EL (cell line): ENCODE measurements at places on chromosomes 2 and 18.

GRCh38 chr2:28387082-28387960, 5.3 kb upstream of the FOSL2 start:
- DNase-seq = peak; percentile 75

DNA sequence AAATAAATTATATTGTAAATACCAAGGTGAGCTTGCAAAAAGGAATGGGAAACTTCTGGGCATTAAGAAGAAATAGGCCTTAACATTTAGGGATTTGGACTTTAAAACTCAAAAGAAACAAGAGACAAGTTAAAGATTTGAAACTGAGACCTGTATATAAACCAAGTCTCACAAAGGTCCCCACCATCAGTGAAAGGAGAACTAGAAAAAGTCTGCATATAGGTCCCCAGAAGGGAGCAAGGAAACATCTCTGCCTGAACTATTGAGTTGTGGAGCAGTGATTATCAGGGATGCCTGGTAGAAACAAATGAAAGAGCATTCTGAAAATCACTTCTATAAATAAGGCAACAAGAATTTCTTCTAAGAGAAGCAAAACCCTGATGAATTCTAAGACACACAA, 30.5 kb upstream of the ITGAV start:
- no peak for DNase-seq

DNA sequence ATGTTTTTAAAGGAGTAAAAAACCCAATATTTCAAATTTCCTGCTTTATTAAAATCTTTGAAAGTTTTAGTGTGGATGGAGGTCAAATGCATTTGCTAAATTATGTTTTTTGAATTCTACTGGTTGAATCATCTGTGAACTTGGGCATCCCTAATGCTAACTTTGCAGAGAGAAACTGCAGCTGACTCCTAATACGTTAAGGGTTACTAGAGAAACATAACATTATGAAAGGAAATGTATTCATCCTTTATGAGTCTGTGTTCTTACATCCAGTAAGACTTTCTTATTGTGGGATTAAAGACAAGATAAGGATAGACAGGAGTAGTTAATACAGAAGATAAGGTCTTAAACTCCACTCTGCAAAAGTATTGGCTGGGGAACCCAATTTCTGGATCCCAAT, 140.6 kb downstream of the FAM124B start:
- no peak for DNase-seq

DNA sequence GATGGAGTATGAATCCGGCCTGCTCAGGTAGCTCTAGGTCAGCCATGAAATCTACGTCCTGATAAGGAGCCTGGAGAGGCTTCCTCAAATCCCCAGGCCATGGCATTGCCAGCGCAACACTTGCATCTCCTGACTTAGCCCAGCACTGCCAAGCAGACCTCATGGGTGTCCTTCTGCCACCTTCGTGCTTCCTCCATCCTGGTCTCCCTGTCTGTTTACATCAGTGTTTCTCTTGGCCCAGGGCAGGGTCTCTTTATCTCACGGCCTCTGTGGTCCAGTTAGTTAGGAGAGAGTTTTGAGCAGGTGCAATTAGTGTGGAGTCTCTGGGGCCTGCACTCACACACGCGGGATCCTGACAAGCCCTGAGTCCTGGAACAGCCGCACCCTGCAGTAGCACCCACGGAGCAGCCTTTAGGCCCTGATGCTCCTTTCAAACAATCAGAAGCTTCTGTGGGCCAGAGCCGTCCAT, 193.1 kb upstream of the ARL4C start:
- DNase-seq = no peak

DNA sequence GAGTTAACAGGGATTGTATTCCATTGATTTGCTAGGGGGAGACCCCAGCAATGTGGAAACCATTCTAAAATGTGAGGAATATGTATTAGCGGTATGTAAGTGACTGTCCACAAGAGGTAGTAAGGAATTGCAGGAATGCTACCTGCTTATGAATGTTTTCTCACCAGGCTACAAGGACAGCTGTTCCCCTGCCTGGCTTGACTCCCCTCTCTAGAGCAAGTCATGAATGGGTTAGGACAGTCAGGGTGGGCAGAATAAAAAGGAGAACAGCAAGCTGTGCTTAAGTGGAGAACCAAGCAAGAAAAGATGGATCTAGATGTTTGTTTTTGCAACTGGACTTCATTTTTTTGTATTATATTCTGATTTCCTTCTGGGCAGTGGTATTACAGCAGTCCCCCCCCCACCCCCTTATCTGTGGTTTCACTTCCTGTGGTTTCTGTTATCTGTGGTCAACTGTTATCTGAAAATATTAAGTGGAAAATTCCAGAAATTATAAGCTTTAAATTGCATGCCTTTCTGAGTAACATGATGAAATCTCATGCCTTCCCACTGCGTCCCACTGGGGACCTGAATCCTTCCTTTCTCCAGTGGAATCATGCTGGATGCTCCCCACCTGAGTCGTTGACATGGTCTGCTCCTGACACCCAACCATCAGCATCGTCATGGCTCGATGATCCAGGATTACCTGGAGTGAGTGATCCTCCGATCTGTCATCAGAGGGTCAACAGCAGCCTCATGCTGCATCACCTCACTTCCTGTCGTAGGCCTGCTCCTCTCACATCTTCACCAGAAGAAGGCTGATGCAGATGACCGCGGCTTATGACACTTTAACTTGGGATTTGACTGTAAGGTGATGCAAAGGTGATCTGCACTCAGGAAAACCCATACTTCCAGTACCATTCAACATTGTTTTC, 52.2 kb downstream of the VAPA start:
- DNase-seq = peak; percentile 46

DNA sequence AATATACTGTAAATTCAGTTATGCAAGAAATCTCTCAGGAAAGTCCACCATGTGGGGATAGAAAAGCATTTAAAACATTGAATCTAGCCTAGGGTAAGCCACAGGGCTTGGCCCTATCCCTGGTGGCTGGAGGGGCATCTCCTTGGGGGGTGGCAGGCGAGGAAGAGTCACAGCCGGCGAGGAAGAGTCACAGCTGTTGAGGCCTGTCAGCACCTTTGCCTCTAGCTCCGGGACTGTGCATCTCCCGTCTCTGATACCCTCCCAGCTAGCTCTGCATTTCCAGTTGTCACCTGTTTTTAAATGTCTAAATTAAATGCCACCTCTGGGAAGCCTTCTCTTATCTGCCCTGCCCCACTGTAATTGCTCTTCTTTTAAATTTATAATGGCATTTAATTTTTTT, 276.7 kb downstream of the ZNF407 start:
- no peak for DNase-seq

GRCh38 chr2:225660262-225661131, 261.0 kb downstream of the NYAP2 start:
- DNase-seq = peak; percentile 68
